ENCODE measurements at places on chromosomes 2 and 18.

GRCh38 chr2:168455645-168456520, at the start of gene CERS6:
CERS6 (plus strand) TSS chr2:168456272; CDS start chr2:168456449, 177 bp downstream.
- DNase-seq: peak; percentile 97

DNA sequence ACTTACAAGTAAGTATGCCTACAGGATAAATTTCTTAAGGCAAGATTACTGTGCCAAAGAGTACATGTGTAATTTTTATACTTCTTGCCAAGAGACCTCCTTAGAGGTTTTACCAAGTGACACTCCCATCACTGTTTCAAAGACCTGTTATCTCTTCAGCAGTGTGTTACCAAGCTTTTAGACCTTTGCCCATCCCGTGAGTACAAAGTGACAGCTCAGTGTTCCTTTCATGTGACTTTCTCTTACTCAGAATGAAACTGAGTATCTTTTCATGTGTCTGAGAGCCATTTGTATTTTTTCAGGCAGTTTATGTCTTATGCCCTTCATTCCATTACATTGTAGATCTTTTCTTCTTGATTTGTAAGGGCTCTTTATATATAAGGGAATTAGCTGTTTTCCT, 287.5 kb upstream of the SALL3 start:
- no peak for DNase-seq

DNA sequence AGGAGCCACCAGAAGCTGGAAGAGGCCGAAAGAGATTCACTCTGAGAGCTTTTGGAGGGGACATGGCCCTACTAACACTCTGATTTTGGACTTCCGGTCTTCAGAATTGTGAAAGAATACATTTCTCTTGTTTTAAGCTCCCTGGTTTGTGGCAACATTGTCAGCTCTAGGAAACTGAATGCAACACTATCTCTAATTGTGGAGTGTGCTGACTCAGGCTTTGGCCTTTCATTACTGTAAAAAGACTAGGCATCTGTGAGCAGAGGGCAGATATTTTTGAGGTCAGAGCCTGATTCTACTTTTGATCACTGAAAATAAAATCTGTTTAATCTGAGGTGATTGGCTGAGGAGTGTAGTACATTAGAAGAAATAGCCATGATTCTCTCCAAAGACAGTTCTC, 185.4 kb upstream of the FAM98A start:
- DNase-seq: no peak

DNA sequence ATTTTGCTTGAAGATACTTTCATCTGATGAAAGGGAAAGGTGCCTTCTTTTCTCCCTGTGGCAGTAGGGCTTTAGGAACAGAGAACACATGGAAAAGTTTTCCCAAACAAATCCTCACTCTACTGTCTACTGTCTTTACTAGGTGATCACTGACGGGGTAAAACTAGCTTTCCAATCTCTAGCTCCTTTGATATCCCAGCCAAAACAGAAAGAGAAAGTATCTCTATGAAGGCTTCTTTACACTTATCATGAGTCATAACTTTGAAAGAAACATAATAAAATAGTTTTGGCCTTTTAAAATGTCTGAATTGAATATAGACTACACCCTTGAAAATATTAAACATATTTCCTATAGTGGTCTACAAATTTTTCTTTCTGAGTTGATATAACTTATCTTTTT, 214.5 kb downstream of the DSEL start:
- DNase-seq: no peak

GRCh38 chr2:117523267-117523666, 291.2 kb upstream of the DDX18 start:
- DNase-seq: peak; percentile 86

DNA sequence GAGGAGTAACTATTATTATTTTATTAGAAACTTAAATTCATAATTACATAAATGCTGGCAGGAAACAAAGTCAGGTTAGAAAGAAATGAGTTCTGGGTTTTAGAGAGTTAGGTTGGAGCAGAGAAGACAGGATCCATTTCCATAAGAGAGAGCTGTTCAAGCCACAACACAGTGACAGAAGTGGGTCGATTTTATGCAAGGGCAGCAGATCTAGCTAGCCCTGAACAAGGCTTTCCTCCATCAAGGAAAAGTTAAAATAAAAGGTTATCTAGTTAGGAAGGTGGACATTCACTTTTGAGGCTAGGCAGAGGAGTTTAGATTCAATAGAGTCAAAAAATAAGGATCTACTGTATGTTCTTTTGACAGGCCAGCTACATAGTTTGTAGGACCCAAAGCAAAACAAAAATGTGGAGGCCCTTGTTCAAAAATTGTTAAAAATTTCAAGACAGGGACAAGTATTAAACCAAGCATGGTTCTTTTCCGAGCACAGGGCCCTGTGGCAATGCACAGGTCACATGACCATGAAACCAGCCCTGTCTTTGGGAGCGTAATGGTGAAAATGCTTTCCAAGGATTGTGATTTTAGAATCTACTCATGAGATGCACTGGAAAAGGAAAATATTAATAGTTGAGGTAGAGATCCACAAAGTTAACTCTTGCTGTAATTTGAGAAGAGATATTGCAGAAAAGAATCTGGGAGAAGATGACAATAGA, 91.2 kb upstream of the CREB1 start:
- DNase-seq: no peak

DNA sequence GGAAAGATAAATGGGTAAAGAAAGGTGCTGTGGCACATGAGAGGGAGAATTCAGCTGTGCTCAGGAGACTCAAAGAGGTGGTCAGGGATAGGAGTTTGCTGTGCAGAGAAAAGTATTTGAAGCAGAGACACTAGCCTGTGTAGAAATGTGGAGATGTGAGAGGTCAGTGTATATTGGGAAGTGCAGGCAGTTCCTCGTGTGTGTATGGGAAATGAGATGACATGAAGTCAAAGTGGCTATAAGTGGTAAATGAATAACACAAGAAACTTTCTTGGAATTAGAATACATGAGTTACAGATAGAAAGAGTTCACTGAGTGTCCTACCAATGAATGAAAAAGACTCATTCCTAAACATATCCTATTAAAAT, 11.6 kb downstream of the MAP3K20 start:
- DNase-seq: no peak

DNA sequence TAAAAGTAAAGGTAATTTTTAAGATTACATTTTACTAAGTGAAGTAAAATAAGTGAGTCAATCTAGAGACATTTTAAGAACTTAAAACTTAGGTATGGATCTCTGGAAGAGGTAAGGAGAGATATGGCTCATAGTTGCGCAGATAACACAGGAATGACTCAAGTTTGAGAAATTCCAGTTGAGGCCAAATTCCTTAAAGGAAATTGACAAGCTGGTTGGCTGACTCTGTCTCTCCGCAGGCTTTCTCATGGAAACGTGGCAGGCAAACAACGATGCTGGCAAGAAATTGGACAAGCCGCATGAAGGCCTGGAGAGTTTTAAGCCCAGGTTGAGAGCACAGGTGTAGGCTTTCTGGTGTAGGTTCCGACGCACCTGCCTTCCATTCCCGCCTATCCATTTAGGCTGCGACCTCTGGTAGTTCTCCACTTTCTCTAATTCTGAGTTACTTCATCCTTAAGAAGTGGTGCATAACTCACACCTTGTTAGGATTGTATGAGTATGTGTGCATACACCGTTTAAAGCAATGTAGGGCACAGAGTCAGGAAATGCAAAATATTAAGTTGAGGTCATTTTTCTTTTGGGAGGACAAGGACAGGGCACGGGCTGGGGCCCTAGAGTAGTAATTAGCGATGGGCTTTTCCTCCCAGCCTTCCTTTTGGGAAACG, 589 bp upstream of the DAW1 start:
- DNase-seq: no peak

GRCh38 chr18:68757126-68757525, 40.8 kb upstream of the CCDC102B start:
- no peak for DNase-seq

GRCh38 chr2:1856475-1856874, 112.2 kb upstream of the PXDN start:
- no peak for DNase-seq

DNA sequence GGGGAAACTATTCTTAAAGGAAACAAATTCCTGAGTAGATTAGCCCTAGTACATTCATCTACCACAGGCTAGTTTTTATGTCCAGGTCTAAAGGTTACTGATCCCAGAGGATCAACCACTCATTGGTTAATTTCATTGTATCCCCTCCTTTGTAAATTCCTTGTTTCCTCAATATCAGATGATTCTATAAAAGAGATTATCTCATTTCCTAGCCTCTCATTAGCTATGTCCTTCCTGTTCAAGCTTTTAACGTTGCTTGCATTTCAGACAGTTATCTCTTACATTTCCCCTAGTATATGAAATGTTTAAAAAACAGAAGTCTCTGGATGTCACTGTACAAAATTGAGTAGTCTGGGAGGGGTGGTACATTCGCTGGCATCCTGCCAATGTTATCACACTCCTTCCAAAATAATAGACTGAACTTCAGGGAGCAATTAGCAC, 24.2 kb upstream of the ARMC9 start:
- no peak for DNase-seq

GRCh38 chr18:75844146-75844545, 416.6 kb upstream of the SMIM21 start:
- DNase-seq: no peak

GRCh38 chr18:48042431-48042830, 112.0 kb upstream of the SMAD2 start:
- no peak for DNase-seq

- DNase-seq: no peak
These were observed 143.1 kb downstream of the FHOD3 start for GRCh38 chr18:36440614-36441013.

DNA sequence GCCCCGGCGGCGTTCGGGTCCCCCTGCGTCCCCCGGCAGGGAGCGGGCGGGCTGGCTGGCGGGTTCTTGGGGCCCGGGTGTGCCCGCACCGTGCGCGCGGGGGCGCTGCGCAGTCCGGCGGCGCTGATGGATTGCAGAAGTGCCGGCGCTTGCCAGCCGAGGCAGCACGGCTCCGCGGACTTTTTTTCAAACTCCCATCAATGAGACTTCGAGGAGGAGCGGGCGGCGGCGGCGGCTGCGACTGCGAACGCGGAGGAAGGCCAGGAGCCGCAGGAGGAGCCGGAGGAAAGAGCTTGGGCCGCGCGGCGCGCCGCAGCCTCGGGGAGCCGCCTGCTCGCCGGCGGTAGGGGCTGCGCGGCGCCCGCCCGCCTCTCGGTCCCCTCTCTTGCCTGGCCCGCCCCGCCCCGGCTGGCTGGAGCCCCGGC, at the start of gene GLI2:
Gene GLI2, plus strand, starts transcription at position 123 of the 425 bp plus-strand sequence. CDS start 61,453 bp downstream, outside the sequence.
- DNase-seq: peak; percentile 88

GRCh38 chr2:108346827-108347226, 30.9 kb upstream of the SULT1C4 start:
- DNase-seq: no peak

GRCh38 chr2:200742426-200742825, 69.3 kb upstream of the BZW1 start:
- peak; percentile 86 for DNase-seq

- DNase-seq: no peak
These were observed 65.5 kb downstream of the ACAA2 start for GRCh38 chr18:49747876-49748275.

DNA sequence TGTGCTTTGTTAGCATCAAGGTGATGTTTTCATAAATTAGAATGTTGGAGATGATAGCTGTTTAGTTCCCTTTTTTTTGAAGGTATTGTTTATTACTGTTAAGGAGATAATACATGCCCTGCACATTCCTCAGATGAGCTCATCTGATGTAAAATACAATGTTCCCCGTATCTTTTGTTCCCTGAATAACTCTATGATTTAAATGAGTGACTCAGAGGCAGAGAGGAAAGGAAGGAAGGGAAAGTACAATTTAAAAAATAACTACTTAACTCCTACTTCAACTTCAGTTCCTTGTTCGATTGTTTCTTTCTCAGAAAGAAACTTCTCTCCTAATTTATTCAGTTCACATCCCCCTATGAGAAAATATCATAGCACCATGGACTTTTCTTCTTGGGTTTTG, 208.7 kb downstream of the KCNE4 start:
- no peak for DNase-seq

DNA sequence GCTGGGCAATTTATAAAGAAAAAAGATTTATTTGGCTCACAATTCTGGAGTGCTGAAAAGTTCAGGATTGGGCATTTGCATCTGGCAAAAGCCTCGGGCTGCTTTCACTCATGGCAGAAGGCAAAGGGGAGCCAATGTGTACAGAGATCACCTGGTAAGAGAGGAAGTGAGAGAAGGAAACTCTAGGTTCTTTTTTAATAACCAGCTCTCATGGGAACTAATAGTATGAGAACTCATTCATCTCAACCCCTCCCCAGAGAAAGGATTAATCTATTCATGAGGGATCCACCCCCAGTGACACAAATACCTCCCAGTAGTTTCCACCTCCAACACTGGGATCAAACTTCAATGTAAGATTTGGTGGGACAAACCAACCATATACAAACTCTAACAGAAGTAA, 129.0 kb downstream of the EVA1A start:
- no peak for DNase-seq

GRCh38 chr18:72867746-72868584, at the start of gene NETO1:
NETO1 (minus strand) TSS chr18:72867987; CDS start chr18:72867291, 696 bp downstream.
- DNase-seq: peak; percentile 24

GRCh38 chr2:70687461-70687795, 80.6 kb downstream of the ADD2 start:
- DNase-seq: no peak

GRCh38 chr2:134778372-134778771, 59.6 kb upstream of the TMEM163 start:
- DNase-seq: no peak

- no peak for DNase-seq
These were observed 297.9 kb downstream of the LRATD1 start for GRCh38 chr2:14930441-14930840.

DNA sequence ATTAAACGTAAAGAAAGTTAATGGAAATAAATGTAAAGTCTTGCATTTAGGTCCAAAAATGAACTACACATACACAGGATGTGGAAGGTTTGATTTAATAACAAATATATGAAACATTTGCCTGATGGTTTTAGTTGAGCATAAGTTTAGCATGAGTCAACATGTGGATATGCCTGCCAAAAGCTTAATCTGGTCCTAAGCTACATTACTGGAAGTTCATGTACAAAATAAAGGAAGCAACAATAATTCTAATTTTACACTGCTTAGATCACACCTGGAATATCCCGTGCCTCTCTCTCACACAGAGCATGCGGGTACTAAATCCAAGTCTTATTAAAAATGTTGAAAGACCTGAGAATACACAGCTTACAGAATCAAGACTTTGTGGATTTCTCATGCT, 276.5 kb upstream of the NRP2 start:
- DNase-seq: no peak

GRCh38 chr2:218583983-218584850, 15.6 kb downstream of the CNOT9 start:
- no peak for DNase-seq

DNA sequence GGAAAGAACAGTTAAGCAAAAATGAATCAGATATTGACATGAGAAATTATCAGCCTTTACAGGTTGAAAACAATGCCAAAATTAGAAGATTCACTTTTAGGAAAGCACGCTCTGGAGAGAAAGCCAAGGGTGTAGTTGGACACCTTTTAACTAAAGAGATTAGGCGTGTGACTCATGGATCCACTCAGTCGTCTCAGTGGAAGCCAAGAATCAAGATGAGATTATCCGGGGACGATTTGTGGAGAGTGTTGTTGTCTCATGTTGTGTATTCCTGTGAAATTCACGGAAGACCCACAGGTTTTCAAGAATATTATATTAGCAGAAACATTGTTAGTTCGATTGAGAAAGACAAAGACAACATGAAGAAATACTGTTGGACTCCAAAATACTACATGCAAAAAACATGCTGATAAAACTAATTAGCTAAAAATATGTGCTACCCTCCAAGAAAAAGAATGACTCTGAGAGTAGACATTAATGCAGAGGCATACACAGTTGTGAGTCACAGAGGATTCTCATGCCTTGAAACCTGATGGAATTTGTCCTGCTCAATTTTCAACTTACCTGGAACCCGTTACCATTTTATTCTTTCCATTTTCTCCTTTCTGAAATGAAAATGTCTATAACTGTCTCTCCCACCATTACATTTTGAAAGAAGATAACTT, 192.1 kb upstream of the RND3 start:
- DNase-seq: no peak

Data from right hindlimb (tissue), 1 donor.